ENCODE measurements at places on chromosomes 3 and 15.

GRCh38 chr3:151269631-151270030 is 8.7 kb downstream of the P2RY14 start:
- DNase-seq = no peak

GRCh38 chr15:63573533-63573932 is 23.7 kb upstream of the FBXL22 start:
- no peak for DNase-seq

GRCh38 chr3:130340766-130341165 is 4.7 kb upstream of the COL6A5 start:
- DNase-seq = no peak

- no peak for DNase-seq
Measured at GRCh38 chr3:69472093-69472492, 86.2 kb upstream of the FRMD4B start.

GRCh38 chr15:84829428-84829827 is 12.3 kb downstream of the ALPK3 start:
- no peak for DNase-seq

DNA sequence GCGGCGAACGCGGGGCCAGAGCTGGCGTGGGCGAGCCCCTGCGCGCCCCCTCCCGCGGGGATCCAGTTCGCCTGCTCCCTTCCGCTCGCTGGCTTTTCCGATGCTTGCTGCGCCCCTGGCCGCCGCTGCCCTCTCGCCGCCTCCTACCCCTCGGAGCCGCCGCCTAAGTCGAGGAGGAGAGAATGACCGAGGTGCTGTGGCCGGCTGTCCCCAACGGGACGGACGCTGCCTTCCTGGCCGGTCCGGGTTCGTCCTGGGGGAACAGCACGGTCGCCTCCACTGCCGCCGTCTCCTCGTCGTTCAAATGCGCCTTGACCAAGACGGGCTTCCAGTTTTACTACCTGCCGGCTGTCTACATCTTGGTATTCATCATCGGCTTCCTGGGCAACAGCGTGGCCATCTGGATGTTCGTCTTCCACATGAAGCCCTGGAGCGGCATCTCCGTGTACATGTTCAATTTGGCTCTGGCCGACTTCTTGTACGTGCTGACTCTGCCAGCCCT is 721 bp downstream of the P2RY1 start:
- no peak for DNase-seq

DNA sequence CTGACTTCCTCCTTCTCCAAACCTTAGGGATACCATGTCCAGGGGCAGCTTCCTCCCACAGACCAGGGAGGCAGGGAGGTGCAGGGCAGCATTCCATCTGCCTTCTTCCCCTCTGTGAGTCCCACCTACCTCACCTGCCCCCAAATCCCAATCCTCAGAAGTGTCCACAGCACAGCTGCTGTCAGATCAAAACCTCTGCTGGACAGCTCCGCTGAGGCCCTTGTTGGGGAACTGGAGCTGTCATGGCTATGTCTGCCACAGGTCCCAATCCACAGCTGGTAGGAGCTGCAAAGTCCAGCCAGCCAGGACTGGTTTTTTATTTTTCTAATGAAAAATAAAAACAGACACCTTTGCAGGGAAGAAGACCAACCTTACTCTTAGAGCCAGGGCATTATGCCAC is 40.7 kb upstream of the TBC1D21 start:
- DNase-seq = no peak

GRCh38 chr3:170621256-170621655 is 35.4 kb upstream of the SLC7A14 start:
- DNase-seq = no peak

DNA sequence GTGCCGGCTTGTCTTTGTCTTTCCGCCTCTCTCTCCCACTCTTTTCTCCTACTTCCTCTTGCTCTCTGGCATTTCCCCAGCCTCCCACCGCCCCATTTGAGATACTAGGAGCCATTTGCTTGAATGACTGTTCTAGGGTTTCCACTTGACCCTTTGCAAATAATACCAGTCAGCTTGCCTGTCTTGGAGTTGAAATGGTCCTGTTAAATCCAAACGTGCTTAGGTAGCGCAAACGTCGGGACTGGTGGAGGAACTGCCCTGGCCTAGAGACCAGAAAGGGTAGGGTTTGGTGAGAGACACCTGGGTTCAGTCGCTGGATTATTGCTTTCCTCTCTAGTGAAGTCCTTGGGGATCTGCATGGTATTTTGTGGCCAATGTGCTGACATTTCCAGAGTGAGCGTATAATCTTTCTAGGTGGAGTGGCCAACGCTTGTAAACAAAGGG is 10.6 kb downstream of the ZIC1 start:
- DNase-seq = no peak

GRCh38 chr3:113000691-113001090 is 9.9 kb downstream of the GTPBP8 start:
- no peak for DNase-seq
